HuH-7.5 (cell line): ENCODE measurements at places on chromosomes 6 and 20.

DNA sequence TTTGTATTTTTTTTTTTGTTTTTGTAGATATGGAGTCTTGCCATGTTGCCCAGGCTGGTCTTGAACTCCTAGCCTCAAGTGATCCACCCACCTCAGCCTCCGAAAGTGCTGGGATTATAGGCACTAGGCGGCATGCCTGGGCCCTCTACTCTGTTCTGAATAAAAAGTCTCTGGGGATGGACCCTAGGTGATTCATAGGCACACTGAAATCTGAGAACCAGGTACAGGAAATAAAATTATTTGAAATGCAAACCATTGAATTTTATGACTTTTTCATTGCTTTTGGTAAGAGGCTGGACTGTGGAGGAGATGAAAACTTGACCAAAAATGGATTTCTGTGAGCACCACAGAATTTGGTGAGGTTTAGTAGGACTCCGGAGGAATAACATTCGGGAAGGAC is 117.5 kb downstream of the PRIM2 start:
- no peak for DNase-seq

GRCh38 chr20:9838378-9839295 is at the start of gene PAK5:
Gene PAK5 (minus strand): TSS chr20:9839076. CDS start chr20:9644328, 194,748 bp downstream.
- peak; percentile 75 for DNase-seq

DNA sequence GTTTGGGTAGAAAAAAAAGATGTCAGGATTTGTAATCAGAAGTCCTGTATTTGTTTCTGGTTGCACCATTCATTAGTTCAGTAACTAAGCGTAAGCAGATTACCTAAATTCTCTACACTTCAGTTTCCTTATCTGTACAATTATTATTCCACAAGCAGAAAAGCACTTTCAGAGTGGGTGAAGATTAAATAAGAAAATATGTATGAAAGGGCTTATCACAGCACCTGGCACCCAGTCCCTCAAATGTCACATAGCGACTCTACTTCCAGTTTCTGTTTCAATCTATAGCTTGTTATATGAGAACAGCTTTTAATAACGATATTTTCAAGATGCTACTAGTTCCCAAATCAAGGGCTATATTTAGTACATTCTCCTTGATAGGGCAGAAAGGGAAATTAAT is 31.4 kb downstream of the RGS17 start:
- DNase-seq: no peak

DNA sequence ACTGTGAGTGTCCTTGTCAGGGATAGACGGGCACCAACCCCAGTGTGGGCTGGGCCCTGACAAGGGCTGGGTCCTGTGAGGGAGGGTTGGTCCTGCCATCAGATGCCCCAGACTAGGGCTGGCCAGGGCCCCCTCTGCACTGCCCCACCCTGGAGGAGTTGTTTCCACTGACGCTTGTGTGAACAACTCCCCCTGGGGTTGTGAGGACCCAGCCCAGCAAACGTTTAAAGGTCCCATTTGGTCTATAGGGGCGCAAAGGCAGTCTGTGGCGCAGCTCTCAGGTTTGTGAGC is 104.1 kb downstream of the BMP7 start:
- no peak for DNase-seq

- no peak for DNase-seq
These were observed 231.9 kb downstream of the PKHD1 start for GRCh38 chr6:51855310-51856082.

- no peak for DNase-seq
These were observed 162.5 kb downstream of the CD83 start for GRCh38 chr6:14280006-14280510.

DNA sequence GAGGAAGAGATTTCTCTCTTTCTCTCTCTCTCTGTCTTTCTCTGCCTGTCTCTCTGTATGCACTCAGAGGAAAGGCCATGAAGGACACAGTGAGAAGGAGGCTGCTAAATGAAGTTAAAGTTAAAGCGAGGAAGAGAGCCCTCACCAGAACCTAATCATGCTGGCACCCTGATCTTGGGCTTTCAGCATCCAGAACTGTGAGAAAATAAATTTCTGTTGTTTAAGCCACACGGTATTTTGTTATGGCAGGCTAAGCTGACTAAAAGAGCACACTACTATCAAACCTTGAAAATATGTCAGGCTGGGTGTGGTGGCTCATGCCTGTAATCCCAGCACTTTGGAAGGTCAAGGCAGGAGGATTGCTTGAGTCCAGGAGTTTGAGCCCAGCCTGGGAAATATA is 8.0 kb upstream of the TCF21 start:
- no peak for DNase-seq

- DNase-seq: no peak
These were observed at the start of gene BPIFB2 for GRCh38 chr20:33007376-33008335. Gene BPIFB2 (plus strand): TSS chr20:33007704. CDS start chr20:33008575, 871 bp downstream.

- no peak for DNase-seq
These were observed 71.2 kb upstream of the SLCO4A1 start for GRCh38 chr20:62570897-62571668.

- no peak for DNase-seq
These were observed 213.3 kb upstream of the AGPAT4 start for GRCh38 chr6:161487217-161487531.

DNA sequence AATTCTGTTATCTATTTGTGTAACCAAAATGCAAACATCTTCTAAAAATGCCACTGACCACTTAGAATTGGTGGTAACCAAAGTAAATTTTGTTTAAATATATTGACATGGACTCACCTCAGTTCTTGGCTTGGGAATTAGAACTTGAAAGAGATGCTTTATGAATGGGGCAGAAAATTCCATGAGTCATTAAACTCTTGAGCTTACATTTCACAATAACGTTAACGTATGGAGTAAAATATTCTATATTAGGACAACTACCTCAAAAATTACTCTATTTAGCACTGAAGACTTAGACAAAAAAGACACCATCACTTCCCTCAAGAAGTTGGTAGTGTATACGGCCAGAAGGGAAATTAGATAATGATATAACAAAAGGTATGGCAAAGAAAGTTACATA is 752.2 kb upstream of the MARCKS start:
- no peak for DNase-seq

GRCh38 chr6:70706491-70707123 is 38.9 kb downstream of the SMAP1 start:
- DNase-seq: no peak

DNA sequence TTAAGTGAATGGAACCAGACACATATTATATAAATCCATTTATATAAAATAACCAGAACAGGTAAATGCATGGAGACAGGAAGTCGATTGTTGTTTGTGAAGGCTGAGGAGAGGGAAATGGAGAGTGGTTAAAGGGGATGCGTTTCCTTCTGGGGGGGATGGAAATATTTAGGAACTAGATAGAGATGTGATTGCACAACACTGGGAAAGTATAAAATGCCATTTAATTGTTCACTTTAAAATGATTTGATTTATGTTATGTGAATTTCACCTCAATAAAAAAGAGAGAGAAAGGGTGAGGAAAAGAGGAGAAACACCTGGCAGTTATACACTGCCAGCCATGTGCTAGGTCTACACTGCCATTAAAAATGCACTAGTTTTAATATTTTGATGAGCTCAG is 312.6 kb downstream of the CD83 start:
- DNase-seq: no peak

DNA sequence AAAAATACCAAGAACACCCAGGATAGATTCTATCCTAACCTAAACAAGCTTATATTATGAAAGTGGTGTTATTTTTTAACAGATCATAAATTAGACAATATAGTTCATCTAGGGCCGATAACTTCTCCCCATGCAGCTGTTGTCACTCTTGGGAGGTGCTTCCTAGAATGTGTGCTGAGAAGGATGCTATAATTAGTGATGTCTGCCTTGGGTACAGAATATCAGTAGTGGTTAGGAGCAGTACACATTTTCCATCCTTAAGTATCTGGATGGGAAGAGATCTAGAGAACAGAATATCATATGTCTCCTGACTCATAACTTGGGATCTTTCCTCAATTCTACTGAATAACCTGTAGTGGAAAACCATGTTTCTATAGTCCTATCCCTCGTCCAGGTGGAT is 214.5 kb downstream of the BCKDHB start:
- no peak for DNase-seq

GRCh38 chr6:158622545-158623190 is 21.9 kb downstream of the DYNLT1 start:
- DNase-seq: no peak

GRCh38 chr6:148263010-148263409 is 79.6 kb upstream of the SASH1 start:
- no peak for DNase-seq

- no peak for DNase-seq
These were observed 11.0 kb downstream of the TTBK1 start for GRCh38 chr6:43254138-43254817.

- no peak for DNase-seq
These were observed 168.0 kb downstream of the HDGFL1 start for GRCh38 chr6:22737331-22737730.

DNA sequence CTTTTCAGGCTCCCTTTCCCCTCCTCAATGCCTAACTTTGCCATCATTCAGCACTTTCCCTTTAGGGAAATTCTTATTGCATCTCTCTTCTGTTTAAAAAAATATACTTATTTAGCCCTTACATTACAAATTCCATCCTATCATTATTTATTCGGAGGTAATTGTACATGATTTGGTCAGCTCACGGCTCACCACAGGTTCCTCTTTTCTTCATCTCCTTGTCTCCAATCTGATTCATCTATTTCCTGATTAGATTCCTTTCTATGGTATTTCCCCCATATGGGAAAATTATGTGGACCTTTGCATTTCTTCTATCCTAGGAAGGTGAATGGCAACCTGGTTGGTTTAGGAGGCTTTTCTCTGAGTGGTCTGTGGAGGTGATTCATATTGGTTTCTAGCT is 12.9 kb upstream of the EMILIN3 start:
- DNase-seq: no peak

DNA sequence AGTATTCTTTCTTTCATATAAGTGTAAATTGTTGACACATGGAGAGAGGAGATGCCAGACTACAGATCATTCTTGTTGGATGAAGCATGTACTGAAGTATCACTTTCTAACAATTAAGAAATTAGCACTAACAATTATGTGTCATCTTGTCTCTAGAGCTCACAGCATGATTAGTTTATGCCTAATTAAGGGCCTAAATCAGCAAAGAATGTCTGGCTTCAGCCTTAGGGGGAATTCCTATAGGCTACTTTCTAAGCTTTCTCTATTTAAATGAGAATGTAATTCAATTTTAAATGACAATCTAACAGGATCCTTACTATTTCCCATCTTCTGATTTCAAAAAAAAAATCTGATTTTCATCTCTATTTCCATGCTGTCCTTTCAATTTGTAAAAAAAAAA is 371.0 kb downstream of the EPHA7 start:
- DNase-seq: no peak

- DNase-seq: peak; percentile 6
These were observed 72.2 kb downstream of the SENP6 start for GRCh38 chr6:75673884-75674283.

GRCh38 chr6:4947716-4948115 is 56.1 kb downstream of the RPP40 start:
- DNase-seq: no peak

GRCh38 chr6:24991810-24992467 is 56.2 kb upstream of the RIPOR2 start:
- DNase-seq: peak; percentile 32

DNA sequence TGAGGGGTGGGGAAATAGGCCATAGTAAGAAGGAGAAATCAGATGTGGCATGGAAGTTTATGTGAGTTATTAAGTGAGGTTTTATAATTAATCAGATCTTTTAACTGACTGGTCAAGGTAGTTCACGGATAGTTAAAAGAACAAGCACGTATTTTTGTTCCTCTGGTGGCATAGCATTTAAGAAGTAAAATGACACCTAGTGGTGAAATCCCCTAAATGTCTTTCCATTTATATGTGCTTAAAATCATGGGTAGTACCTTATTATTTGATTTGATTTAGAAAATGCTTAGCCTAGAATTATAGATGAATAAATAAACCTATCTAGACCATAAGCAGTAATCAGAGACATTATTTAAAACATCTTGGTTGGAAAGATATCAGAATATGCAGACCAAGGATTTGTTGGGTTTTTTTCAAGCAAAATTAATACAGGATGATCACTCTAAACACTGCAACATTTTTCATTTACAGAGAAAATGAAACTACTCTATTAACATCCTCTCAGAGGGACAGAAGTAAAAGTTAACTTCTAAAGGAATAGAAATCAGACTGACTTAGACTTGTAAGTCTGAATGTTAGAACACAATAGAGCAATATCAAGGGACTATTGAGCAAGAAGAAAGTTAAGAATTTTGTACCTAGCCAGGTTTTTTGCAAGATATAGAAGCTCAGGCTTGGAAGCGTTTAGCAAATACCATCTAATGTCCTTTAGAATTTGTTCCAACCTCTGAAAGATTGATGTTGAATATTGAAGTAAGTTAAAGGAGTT is 81.1 kb downstream of the STXBP5 start:
- peak; percentile 13 for DNase-seq

GRCh38 chr6:129671442-129672340 is 38.3 kb downstream of the ARHGAP18 start:
- no peak for DNase-seq

- DNase-seq: peak; percentile 89
These were observed 304.4 kb downstream of the PREX1 start for GRCh38 chr20:48523191-48523995.

- no peak for DNase-seq
These were observed 79.2 kb downstream of the WDR27 start for GRCh38 chr6:169622618-169623017.

DNA sequence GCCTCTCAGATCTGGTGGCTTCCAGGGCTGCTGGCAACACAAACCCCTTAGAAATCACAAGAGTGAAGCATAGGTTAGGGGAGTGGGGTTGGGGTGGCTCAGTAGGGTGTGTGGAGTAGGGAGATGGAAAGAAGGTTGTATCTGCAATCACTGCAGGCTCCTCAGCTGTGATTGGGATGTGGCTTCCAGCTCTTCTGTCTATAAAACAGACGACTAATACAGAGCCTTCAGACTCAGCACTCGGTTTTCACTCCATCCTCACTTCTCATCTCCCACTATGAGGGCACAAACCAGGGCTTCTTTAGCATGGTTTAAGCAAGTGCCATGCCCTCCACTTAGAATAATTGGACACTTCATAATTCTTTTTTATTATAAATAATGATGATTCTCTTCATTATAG is 46.4 kb upstream of the CAP2 start:
- DNase-seq: no peak

DNA sequence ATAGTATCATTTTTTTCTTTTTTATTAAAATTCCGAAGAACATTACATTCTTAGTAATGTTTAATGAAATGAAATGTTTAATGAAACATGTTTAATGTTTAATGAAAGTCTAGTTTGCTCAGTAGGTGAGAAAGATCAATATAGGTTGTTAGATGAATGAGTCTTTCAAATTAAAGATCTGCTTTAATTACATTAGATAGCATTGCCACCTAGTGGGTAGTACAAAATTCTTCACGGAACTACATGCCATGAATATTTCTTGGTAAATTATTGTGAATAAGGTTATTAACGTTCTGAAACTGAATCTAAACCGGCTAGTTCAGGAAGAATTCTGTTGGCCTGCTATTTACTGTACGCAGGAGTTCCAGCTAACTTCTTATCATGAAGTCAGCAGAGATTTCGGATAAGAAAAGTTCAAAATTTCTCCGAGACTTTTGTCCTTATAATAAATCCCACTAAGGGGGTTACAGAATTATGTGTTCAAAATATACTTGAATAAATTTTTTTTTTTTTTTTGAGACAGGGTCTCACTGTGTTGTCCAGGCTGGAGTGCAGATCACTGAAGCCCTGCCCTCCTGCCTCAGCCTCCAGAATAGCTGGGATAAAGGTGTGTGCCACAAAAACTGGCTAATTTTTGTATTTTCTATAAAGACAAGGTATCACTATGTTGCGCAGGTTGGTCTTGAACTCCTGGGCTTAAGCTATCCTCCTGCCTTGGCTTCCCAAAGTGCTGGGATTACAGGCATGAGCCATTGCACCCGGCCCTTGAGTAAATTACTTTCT is 7.9 kb upstream of the GMNN start:
- DNase-seq: peak; percentile 11

- DNase-seq: peak; percentile 57
These were observed 64.9 kb upstream of the ARHGAP18 start for GRCh38 chr6:129774697-129775447.
